Hematopoietic multipotent progenitor cell treated with erythropoietin and hydrocortisone succinate and interleukin-3 and kit ligand, for 6 days (in vitro differentiated cells): ENCODE measurements at places on chromosomes 6 and 20.

- DNase-seq = no peak
Measured at GRCh38 chr6:128238225-128238624, 282.2 kb downstream of the PTPRK start.

DNA sequence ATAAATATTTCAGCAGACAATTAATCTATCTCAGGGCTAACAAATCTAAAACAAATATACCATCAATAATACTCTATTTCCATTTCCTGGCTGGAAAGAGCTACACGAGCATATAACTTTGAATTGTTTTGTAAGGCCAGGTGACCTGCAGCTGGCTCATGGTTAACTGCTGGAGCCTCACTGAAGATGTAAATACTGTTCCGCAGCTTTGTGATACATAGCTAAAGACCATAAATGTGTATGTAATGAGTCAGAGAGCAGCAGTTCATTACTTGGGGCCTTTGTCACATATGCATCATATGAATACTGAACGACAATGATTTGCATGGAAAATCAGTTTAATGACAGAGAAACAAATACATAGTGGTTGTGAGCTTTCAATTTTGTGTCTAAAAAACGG, 109.4 kb upstream of the CCN2 start:
- DNase-seq = no peak

GRCh38 chr20:43975096-43975768, 60.6 kb downstream of the TOX2 start:
- DNase-seq = no peak

- DNase-seq = no peak
Measured at GRCh38 chr6:138647006-138647405, 126.6 kb upstream of the CCDC28A start.

DNA sequence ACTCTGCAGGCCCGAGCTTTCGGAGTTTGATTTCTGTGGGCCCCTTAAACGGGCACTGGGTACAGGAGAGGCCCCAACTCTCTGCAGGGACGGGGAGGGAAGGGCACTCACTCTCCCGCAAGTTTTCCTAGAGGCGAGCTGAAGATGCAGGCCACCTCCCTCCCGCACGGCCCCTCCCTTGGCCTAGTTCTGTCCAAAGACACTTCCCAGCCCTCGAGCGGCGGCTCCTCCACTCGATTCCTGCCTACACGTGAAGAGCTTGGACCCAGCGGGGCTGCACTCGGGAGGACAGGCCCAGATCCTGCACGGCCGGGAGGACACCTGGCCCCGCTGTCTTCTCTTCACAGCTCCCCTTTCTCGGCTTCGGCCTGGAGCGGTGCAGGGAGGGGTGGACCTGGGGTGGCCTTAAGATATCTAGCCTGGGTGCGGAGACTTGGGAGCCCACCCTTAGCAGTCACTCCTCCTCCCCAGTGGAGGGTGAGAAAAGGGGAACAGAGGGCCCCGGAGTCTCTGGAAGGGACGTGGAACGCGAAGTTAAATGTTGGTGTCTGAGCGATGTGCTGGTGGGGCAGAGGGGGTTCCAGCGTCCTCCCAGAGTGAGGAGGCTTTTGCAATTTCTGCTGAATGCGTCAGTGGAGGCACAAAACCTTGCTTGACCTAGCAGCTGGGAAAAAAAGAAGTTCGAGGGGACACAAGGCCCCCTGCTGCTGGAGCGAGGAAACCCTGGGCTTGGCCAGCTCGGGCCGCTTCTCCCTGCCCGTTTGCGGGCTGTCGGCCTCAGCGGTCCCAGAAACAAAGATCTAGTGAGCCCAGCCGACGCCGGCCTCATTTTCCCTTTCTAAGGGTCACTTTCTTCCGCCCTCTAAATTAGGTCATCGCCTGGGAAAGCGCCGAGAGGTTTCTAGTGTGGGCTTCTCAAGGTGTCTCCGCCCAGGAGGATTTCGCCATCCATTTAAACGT, 4.9 kb downstream of the OLIG3 start:
- no peak for DNase-seq

GRCh38 chr6:101013612-101014195, 132.6 kb upstream of the ASCC3 start:
- no peak for DNase-seq

GRCh38 chr20:40650707-40651106, 38.3 kb downstream of the MAFB start:
- DNase-seq = no peak

DNA sequence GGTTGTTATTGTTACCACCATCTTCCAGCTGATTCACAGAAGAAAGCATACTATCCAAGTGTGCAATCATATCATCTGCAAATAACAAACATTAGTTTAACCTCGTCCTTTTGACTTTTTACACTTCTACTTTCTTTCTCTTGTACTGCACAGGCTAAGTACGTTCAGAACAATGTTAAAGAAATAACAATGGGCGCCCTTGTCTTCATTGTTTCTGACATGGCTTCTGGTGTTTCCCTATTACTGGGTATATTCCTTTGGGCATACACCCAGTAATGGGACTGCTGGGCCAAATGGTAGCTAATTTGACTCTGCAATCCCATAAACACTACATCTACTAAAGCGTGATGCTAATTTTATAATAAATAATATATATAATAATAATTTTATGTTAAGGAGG, 146.7 kb downstream of the GJA10 start:
- DNase-seq = no peak

DNA sequence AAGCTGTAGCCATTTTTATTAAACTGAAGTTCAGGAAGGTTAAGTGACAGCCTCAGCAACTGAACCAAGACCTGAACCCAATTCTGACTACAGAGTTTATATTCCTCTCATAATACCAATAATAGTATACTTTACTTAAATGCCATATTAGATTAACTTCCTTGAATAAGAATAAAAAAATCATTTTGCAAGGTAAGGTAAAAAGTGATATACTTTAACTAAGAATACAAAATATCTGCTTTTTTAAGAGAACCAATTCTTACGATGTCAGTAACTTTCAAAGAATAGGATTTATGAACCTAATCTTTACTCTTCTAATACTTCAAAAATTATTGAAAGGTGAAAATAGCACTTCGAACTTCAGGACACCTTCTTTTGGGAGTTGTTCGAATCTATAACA, 3.7 kb downstream of the RAD21L1 start:
- no peak for DNase-seq

DNA sequence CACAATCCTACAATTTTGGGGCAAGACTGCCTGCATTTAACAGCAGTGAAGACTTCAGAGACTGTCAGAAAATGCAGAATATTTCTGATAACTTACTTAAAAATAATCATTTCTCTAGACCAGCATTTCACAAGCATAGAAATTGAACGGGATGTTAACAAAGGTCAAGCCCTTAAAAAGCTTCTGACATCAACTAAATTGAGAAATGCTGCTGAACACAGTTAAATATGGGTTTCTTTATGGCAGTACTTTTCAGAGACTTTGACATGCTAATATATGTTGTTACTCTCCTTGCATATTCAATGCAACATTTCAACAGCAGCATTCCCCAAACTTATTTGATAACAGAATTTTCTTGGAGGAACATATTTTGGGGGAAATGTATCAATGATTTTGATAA, 84.5 kb downstream of the KIF13A start:
- DNase-seq = no peak

GRCh38 chr6:82113231-82113630, 134.3 kb downstream of the IBTK start:
- no peak for DNase-seq
